Glutamatergic neuron (in vitro differentiated cells): ENCODE measurements at places on chromosomes 5 and 9. TPM values are rescaled to one million over a fixed set of nuclear protein-coding genes. Genes with fewer than 3 reads are reported as not detected.

The PLEKHG4B gene
- total RNA-seq: 49.4 TPM

DNA sequence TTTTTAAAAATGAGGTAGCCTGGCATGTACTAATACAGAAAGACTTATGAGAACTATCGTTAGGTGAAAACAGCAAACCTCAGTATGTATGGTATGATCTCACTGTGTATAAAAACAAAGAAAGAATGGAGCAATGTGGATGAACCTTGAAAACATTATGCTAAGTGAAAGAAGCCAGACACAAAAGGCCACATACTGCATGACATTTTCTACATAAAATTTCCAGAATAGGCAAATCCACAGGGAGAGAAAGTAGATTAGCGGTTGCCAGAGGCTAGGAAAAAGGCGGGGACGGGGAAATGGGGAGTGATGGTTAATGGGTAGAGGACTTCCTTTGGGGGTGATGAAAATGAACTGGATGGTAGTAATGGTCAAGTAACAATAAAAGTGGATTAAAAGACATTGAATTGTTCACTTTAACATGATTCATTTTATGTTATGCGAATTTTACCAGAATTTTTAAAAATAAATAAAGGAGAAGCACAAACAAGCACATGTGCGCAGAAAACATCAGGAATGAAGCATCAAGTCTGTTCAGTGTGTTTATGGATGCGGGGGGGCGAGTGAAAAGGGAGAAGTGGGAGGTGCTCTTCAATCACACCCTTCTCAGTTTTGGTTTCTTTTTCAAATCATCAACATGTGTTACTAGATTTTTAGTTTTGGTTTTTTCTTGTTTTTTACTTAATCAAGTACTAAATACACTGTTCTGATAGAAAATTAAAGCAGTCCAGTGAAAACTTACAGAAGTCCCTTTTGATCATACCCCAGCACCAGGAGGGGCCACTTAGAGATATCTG is 16.3 kb downstream of the ROR2 start:
- H3K27ac ChIP-seq: peak overlapping the region; percentile 74
- H3K36me3 ChIP-seq: peaks cover 19% of the 10 kb centered on the region
- peak overlapping the region; percentile 0 for H3K4me3 ChIP-seq
- no peaks in the 10 kb centered on the region for H3K27me3 ChIP-seq
- peaks cover 27% of the 10 kb centered on the region for H3K4me1 ChIP-seq
- DNase-seq: no peak

DNA sequence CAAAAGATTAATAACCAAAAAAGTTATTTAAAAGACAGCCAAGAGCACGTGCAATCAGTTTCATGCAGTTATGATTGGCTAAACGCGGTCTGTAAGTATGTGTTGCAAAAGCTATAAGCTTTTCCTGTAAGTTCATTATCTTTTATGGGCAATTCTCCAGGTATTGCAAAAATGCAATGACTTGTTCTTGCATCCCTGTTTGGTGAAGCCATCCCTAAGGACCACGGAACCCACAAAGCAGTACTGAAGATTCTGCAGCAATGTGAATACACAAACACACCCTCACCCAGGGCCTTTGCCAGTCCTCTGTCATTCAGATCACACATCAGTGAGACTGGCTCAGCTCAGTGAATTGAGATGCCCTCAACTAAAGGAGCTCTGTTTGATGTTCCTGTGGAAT is 11.4 kb downstream of the GCNT4 start:
- H3K4me3 ChIP-seq: no peak overlapping the region
- DNase-seq: no peak
- H3K27me3 ChIP-seq: peaks cover under 1% of the 10 kb centered on the region
- no peaks in the 10 kb centered on the region for H3K36me3 ChIP-seq
- no peak overlapping the region for H3K27ac ChIP-seq

DNA sequence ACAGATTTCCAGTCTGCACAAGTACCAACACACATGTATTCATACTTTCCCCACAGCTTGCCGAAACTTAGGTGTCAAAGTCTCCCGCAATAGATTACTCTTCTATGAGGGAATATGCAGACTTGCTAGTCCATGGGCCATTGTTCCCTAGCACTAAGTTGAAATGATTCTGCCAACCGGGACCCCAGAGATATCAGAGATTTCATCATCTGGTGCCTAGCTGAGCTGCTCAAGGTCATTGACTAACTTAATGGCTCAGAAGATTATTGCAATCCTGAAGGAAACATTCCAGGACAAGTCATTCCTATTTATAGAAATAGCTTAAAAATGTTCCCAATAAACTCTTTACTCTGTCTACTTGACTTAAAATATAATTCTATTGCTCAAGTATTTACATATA is 202.6 kb downstream of the PIK3R1 start:
- H3K36me3 ChIP-seq: no peaks in the 10 kb centered on the region
- H3K27me3 ChIP-seq: peaks cover 11% of the 10 kb centered on the region
- DNase-seq: no peak
- H3K4me1 ChIP-seq: peaks cover 38% of the 10 kb centered on the region
- peak overlapping the region; percentile 74 for H3K27ac ChIP-seq

GRCh38 chr9:33161589-33162132 is 5.5 kb downstream of the B4GALT1 start:
- H3K4me1 ChIP-seq: peaks cover 45% of the 10 kb centered on the region
- no peaks in the 10 kb centered on the region for H3K36me3 ChIP-seq
- DNase-seq: no peak
- no peak overlapping the region for H3K4me3 ChIP-seq
- no peak overlapping the region for H3K27ac ChIP-seq

DNA sequence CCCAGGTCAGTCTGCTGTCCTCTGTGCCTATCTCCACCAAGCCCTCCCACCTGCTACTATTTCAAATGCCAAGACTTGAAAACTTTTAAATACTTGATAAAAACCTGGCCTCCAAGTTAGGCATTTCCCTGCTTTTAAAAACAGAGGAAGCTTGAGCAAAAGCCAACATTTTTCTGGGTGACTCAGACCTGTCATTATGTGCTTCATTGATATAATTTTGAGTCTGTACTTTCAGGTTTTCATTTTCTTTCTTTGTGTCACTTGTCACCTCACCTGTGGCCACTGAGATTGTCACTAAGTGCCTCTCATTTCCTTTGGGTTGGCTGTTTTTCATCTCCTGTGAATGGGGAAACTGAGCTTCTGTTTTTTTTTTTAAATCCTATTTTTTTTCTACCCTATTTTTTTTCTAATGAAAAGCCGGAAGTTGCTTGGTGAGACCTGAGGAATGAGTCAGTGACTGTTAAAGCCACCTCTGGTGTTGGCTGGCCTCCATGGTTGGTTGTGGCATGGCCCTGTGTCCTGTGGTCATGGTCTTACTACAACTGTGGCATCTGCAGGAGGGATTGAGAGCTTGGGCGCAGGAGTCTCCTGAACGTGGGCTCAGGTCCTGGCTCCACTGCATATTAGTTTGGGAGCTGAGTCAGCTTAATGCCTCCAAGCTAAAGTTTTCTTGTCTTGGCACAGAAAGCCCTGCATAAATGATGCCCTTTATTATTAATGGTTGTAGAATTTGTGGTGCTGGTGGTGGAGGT is 56.7 kb downstream of the ARHGAP26 start:
- no peak for DNase-seq
- H3K27me3 ChIP-seq: no peaks in the 10 kb centered on the region
- H3K4me1 ChIP-seq: peaks cover 5% of the 10 kb centered on the region
- no peak overlapping the region for H3K27ac ChIP-seq
- no peaks in the 10 kb centered on the region for H3K36me3 ChIP-seq

- H3K4me3 ChIP-seq: no peak overlapping the region
- peaks cover 7% of the 10 kb centered on the region for H3K27me3 ChIP-seq
- H3K27ac ChIP-seq: no peak overlapping the region
- H3K4me1 ChIP-seq: peaks cover 11% of the 10 kb centered on the region
- no peak for DNase-seq
Measured at GRCh38 chr5:2201011-2201410, 318.3 kb upstream of the IRX4 start.

DNA sequence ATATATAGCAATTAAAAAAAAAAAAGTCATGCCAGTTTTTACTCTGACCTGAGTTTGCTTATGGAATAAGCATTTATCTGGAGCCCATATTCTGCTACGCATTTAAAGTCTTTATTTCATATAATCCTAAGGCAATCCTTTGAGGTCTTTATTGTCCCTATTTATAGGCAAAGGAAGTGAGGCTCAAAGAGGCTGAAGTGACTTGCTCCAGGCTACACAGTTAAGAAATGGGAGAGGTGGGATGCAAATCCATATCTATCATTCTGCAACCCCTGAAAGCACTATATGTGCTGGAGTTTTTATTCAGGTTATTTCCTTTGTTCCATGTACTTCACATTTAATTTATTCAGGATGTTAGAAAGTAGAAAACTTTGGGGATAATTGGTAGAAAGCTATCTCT is 12.1 kb downstream of the KDM3B start:
- no peak overlapping the region for H3K27ac ChIP-seq
- peaks cover 1% of the 10 kb centered on the region for H3K4me1 ChIP-seq
- H3K36me3 ChIP-seq: no peaks in the 10 kb centered on the region
- DNase-seq: no peak
- no peaks in the 10 kb centered on the region for H3K27me3 ChIP-seq

- no peak for DNase-seq
- no peak overlapping the region for H3K4me3 ChIP-seq
- H3K27ac ChIP-seq: no peak overlapping the region
- H3K36me3 ChIP-seq: no peaks in the 10 kb centered on the region
- peaks cover 2% of the 10 kb centered on the region for H3K27me3 ChIP-seq
- peaks cover 8% of the 10 kb centered on the region for H3K4me1 ChIP-seq
Measured at GRCh38 chr5:71924325-71924724, 182.9 kb upstream of the MAP1B start.

The ARL15 gene
- 37.4 TPM for total RNA-seq

- DNase-seq: no peak
- H3K4me3 ChIP-seq: no peak overlapping the region
- H3K4me1 ChIP-seq: peaks cover 9% of the 10 kb centered on the region
- peaks cover 4% of the 10 kb centered on the region for H3K27me3 ChIP-seq
Measured at GRCh38 chr5:32449262-32449661, 4.7 kb upstream of the ZFR start.

The ANKRD34B gene
- not detected for total RNA-seq

GRCh38 chr9:70111042-70111602 is 67.5 kb downstream of the MAMDC2 start:
- H3K27me3 ChIP-seq: peaks cover 4% of the 10 kb centered on the region
- no peak overlapping the region for H3K4me3 ChIP-seq
- DNase-seq: peak; percentile 86
- H3K36me3 ChIP-seq: no peaks in the 10 kb centered on the region

DNA sequence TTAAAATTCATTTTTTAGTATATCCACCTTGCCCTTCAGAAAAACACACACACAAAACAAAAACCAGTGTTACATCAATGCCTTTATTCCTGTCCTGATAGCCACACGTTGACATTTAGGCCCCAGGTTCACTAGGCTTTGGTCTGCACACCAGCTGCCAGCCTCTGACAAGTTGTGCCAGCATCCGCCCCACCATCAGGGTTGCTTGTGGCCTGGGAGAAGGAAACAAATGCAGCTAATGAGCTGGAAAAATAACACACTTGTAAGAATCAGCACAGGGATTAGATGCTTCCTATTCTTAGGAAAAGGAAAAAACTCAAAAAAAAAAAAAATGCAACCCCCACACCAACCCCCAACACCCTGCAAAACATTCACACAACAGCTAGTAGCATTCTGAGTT is 404.0 kb upstream of the GRIA1 start:
- no peak overlapping the region for H3K27ac ChIP-seq

The IL4 gene
- total RNA-seq: not detected

DNA sequence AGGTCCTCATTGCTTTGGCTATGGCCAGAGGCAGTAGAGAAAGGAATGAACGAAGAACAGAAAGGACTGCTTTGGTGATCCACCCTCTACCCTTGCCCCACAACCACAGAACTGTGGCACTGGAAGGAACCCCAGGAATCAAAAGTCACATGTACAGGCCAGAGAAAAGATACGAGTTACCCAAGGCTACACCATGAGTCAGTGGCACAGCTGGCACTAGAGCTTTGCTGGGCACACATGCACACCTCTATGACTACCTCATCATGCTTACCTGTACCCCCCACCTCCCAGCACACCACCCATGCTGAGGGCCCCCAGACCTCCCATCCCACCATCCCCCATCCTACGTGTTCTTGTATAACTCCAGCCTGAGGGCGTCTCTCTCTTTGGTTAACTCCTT is 13.1 kb downstream of the GOLGA2 start:
- no peak for DNase-seq
- peaks cover 9% of the 10 kb centered on the region for H3K36me3 ChIP-seq
- H3K4me3 ChIP-seq: no peak overlapping the region
- H3K4me1 ChIP-seq: peaks cover 7% of the 10 kb centered on the region
- peaks cover 13% of the 10 kb centered on the region for H3K27me3 ChIP-seq

The CCNO gene
- total RNA-seq: not detected

The GHR gene
- not detected for total RNA-seq

The FAM221B gene
- not detected for total RNA-seq

The BARHL1 gene
- not detected for total RNA-seq

DNA sequence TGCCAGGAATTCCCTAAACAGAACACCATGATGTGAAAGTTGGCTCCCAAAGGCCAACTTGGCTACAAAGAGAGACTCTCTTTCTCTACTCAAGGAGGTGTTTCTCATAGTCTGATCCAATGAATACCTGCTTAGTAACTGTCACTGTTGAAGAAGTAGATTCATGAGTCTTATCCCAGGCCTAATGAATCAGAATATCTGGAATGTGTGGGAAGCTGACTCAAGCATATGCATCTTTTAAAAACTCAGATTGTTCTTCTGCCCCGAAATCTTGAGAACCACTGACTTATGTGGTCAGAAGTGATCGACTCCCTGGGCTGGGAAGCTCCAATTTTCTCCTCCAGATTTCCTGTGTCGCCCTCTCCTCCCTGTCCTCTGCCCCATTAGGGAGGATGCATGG is 345.6 kb downstream of the PLK2 start:
- no peak overlapping the region for H3K4me3 ChIP-seq
- no peaks in the 10 kb centered on the region for H3K36me3 ChIP-seq
- peaks cover 2% of the 10 kb centered on the region for H3K4me1 ChIP-seq
- no peak overlapping the region for H3K27ac ChIP-seq
- DNase-seq: no peak
- no peaks in the 10 kb centered on the region for H3K27me3 ChIP-seq

The PRXL2C gene
- 4.1 TPM for total RNA-seq

GRCh38 chr9:16103620-16104397 is 551.0 kb downstream of the CCDC171 start:
- DNase-seq: no peak
- peaks cover 4% of the 10 kb centered on the region for H3K4me1 ChIP-seq
- H3K27ac ChIP-seq: no peak overlapping the region
- H3K36me3 ChIP-seq: no peaks in the 10 kb centered on the region

The STKLD1 gene
- total RNA-seq: 2.6 TPM

The SKP2 gene
- total RNA-seq: 47.8 TPM

GRCh38 chr5:179211631-179212030 is 133.6 kb downstream of the ADAMTS2 start:
- DNase-seq: peak; percentile 5
- no peak overlapping the region for H3K27ac ChIP-seq
- peaks cover 6% of the 10 kb centered on the region for H3K36me3 ChIP-seq
- no peak overlapping the region for H3K4me3 ChIP-seq
- H3K4me1 ChIP-seq: peaks cover 23% of the 10 kb centered on the region

DNA sequence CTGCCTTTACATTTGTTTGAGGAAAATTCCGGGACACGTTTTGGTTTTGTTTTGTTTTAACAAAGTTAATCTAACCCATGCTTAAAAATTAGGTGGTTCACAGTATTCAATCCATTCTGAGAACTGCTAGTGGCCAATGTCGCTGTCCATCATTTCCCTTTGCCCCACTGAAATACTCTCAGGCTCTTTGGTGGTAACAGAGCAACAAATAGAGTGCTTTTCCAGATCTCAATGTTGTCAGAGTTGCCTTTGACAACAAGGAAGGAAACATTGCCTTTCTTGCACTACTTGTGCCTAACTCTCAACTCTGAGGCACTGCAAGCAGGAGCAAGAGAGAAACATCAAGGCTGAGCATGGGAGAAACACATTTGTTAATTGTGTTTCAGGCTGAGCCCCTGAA is 154.0 kb downstream of the MCTP1 start:
- no peak for DNase-seq
- H3K4me1 ChIP-seq: no peaks in the 10 kb centered on the region
- no peak overlapping the region for H3K4me3 ChIP-seq
- H3K27me3 ChIP-seq: no peaks in the 10 kb centered on the region
- H3K36me3 ChIP-seq: no peaks in the 10 kb centered on the region
- H3K27ac ChIP-seq: no peak overlapping the region
